ENCODE measurements at places on chromosomes 12 and 14.

DNA sequence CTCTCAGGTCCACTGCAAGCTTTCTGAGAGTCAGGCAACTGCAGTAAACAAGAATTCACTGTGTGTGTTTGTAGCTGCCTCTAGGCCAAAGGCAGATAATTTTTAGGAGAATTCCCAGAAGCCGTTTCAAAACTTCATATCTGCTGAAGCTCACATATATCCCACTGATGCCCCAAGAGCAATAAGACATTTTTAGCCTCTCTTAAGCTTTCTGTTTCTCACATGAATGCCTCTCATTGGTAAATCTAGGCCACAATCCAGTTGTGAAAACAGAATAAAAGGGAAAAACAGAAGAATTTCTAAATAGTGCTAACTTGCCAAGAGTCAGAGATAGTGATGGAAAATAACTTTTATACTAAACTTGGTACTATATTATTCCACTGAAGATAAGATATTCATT lies 48.5 kb upstream of the LIN7A start:
- no peak for DNase-seq

GRCh38 chr12:4909734-4910501 lies at the start of gene KCNA1:
KCNA1 (plus strand) TSS chr12:4909905; CDS start chr12:4911379, 1,474 bp downstream.
- DNase-seq: no peak

GRCh38 chr12:67410667-67411067 lies 141.5 kb downstream of the CAND1 start:
- DNase-seq: no peak

DNA sequence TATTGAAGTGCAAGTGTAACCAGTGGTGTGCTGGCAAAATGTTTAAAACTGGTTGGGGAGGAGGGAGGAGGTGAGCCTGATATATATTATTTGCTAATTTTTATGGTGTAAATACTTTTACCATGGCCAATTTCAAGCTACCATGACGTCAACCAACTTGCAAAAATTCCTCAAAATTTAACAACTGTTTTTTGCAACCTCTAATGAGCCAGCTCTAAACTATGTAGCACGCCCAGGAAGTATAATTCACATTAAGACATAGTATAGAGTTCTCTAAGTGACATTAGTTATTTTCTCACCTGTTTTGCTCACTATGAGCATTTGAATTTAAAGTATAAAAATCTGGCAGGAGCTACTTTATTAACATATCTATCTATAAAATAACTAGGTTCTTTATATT lies 41.4 kb downstream of the ATL1 start:
- no peak for DNase-seq

DNA sequence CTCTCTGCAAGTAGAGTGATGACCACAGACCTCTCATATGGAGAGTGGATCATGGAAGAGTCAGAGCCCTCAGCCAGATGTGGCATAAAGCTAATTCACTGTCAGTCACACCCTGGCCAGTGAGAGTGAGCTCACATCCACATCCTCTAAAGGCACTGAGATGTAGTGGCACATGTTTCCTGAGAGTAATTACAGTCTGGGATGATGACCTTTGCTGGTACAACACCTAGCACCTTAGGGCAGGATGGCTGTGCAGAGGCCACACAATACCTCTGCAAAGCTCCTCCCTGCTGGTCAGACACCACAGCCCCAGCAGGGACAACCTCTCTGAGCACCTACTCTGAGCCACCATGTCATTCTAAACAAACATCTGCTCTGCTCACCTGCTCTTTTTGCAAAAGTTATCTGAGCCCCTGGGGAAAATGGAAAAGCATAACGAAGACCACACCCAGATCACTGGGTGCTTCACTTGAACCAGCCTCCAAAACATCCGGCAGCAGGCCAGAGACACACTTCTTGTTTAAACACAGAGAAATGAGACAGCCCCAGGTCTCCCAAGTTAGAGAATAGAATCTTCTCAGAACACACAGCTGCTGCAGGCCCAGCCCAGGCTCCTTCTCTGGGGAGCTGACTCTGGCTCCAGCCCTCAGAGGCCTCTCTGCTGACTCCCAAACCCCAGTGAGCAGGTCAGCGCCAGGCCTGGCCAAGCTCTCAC lies 30.3 kb downstream of the PITPNM2 start:
- peak; percentile 15 for DNase-seq

GRCh38 chr12:62977418-62977817 lies 42.5 kb upstream of the PPM1H start:
- no peak for DNase-seq

DNA sequence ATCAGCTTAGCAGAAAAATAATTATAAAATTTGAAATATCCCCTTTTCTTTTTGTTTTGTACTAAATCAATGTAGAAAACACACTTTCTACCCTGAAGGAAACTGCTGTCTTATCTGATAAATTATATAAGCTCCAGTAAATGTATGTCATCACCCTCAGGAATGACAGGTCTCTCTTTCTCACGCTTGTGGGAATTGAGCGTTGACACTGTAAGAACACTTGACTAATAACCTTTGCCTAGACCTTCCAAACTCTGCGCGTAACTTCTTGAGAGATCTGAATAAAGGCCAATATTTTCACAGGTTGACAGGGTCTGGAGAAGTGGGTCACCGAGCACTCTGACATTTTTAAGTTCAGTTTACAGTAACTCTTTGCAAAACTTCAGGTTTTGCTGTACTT lies 138.5 kb downstream of the BCAT1 start:
- no peak for DNase-seq

DNA sequence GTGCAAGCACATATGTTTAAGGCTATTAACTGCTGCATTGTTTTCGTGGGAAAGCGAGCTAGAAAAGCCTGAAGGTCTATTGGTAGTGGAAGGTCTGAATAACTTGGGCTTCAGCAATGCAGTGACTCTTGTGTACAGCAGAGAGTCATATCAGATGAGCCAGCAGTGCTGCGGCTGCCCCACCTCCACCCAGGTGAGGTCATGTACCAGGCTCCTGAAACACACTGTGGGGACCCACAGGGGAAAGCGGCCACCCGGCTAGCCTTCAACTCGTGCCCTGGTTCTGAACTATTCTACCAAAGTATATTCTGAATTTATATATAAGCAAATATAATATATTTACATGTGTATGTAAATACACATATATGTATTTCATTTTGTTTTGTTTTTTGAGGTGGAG lies 12.7 kb upstream of the RAN start:
- no peak for DNase-seq

- DNase-seq: no peak
Observed at GRCh38 chr12:65656156-65656882, 168.0 kb upstream of the HMGA2 start.

- DNase-seq: no peak
Observed at GRCh38 chr12:90174198-90174510, 465.5 kb upstream of the ATP2B1 start.

DNA sequence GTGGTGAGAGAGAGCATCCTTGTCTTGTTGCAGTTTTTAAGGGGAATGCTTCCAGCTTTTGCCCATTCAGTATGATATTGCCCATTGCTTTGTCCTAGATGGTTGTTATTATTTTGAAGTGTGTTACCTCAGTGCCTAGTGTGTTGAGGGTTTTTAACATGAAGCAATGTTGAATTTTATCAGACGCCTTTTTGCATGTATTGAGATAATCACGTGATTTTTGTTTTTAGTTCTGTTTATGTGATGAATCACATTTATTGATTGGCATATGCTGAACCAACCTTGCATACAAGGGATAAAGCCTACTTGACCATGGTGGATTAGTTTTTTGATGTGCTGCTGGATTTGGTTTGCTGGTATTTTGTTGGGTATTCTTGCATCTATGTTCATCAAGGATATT lies 302.3 kb upstream of the G2E3 start:
- no peak for DNase-seq

GRCh38 chr14:77268989-77269600 lies 1.9 kb downstream of the NGB start:
- no peak for DNase-seq

DNA sequence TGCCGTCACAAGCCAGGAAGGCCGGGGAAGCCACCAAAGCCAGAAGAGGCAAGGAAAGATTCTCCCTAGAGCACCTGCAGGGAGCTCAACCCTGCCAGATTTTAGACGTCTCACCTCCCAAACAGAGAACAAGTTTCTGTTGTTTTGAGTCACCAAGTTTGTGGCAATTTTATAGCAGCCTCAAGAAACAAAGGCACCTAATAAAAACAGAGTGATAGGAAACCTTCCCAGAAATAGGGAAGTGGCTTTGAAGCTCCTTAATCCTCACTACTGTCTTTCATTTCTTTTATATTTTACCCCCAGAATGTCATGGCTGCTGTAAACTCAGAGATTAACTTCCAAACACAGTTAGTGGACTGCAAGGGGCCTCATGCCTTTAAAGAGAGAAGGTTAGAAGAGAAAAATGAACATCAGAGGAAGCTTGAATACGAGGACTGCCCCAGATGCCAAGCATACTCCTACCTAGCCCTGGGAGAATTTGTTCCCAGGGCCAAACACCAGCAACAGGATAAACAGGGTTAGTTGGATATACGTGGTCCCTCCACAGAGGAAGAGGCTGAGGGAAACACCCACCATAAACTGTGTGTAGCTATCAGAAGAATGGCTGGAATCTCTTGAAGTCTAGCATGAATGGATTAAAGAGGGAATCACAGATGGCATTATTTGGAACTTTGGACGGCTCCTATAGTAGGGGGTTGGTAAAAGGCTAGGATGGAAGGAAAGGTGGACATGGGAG lies 148.3 kb downstream of the KCNA5 start:
- no peak for DNase-seq
